ENCODE measurements at places on chromosomes 7 and 10. TPM values are rescaled to one million over a fixed set of nuclear protein-coding genes. Genes with fewer than 3 reads are reported as not detected.

SSMEM1 gene
- 2.0 TPM for total RNA-seq

- no peak overlapping the region for H3K27ac ChIP-seq
- H3K27me3 ChIP-seq: no peaks in the 10 kb centered on the region
- no peak for DNase-seq
- H3K36me3 ChIP-seq: no peaks in the 10 kb centered on the region
- no peaks in the 10 kb centered on the region for H3K4me1 ChIP-seq
Observed at GRCh38 chr10:75358835-75359421, 42.6 kb downstream of the ZNF503 start.

GAD2 gene
- total RNA-seq: not detected

GRCh38 chr7:149753375-149754233, 19.8 kb downstream of the ZNF467 start:
- H3K4me3 ChIP-seq: no peak overlapping the region
- H3K4me1 ChIP-seq: no peaks in the 10 kb centered on the region
- H3K36me3 ChIP-seq: no peaks in the 10 kb centered on the region
- no peak overlapping the region for H3K27ac ChIP-seq

DNA sequence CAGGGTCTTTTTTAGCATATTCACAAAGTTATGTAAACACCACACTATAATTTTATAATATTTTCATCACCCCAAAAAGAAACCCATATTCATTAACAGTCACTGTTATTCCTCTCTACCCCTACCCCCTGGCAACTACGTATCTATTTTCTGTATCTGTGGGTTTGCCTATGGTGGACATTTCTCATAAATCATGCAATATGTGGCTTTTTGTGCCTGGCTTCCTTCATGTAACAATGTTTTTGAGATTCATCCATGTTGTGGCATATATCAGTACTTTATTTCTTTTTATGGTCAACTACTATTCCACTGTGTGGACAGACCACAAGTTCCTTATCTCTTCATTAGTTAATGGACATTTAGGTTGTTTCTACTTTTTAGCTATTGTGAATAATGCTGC, 59.1 kb upstream of the PAPSS2 start:
- H3K36me3 ChIP-seq: no peaks in the 10 kb centered on the region
- H3K4me1 ChIP-seq: no peaks in the 10 kb centered on the region
- H3K4me3 ChIP-seq: no peak overlapping the region
- no peaks in the 10 kb centered on the region for H3K27me3 ChIP-seq

- no peaks in the 10 kb centered on the region for H3K27me3 ChIP-seq
- no peaks in the 10 kb centered on the region for H3K36me3 ChIP-seq
- H3K4me1 ChIP-seq: no peaks in the 10 kb centered on the region
- no peak overlapping the region for H3K27ac ChIP-seq
- H3K4me3 ChIP-seq: no peak overlapping the region
Observed at GRCh38 chr10:119296703-119297102, 89.3 kb downstream of the GRK5 start.

- H3K4me3 ChIP-seq: no peak overlapping the region
- no peaks in the 10 kb centered on the region for H3K27me3 ChIP-seq
- H3K36me3 ChIP-seq: no peaks in the 10 kb centered on the region
- no peak overlapping the region for H3K27ac ChIP-seq
- no peak for DNase-seq
- no peaks in the 10 kb centered on the region for H3K4me1 ChIP-seq
Observed at GRCh38 chr7:108875139-108875538, 305.5 kb downstream of the DNAJB9 start.

CTAGE8 gene
- 1.5 TPM for total RNA-seq

DNA sequence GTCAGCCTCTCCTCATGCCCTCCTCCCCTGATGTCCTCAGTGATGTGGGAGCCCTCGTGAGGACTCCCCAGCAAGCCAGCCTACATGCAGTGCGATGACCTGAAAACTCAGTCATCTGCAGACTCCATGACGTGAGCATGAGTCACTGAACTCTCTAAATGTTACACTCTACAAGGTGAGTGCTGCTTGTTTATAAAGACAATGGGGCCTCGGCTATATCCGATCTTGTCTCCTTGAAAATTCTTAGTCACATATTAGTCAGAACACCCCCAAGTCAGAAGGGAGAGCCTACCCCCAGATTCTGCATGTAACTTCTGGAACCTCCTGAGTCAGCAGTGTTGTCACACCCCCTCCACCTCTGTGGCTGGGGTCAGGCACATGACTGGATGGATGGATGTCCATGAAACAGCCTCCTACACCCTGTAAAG, 673.8 kb downstream of the INHBA start:
- H3K4me3 ChIP-seq: no peak overlapping the region
- H3K36me3 ChIP-seq: no peaks in the 10 kb centered on the region
- DNase-seq: no peak
- no peaks in the 10 kb centered on the region for H3K4me1 ChIP-seq
- H3K27ac ChIP-seq: no peak overlapping the region
- no peaks in the 10 kb centered on the region for H3K27me3 ChIP-seq

GRCh38 chr10:132247943-132248342, 59.8 kb downstream of the STK32C start:
- DNase-seq: no peak
- no peaks in the 10 kb centered on the region for H3K36me3 ChIP-seq
- H3K27me3 ChIP-seq: no peaks in the 10 kb centered on the region
- no peak overlapping the region for H3K4me3 ChIP-seq
- no peaks in the 10 kb centered on the region for H3K4me1 ChIP-seq

GRCh38 chr7:127587663-127588018, 570 bp upstream of the ARF5 start:
- peak overlapping the region; percentile 99 for H3K4me3 ChIP-seq
- no peak for DNase-seq
- H3K27ac ChIP-seq: peak overlapping the region; percentile 91
- H3K4me1 ChIP-seq: peaks cover 18% of the 10 kb centered on the region

A1CF gene
- not detected for total RNA-seq

DNA sequence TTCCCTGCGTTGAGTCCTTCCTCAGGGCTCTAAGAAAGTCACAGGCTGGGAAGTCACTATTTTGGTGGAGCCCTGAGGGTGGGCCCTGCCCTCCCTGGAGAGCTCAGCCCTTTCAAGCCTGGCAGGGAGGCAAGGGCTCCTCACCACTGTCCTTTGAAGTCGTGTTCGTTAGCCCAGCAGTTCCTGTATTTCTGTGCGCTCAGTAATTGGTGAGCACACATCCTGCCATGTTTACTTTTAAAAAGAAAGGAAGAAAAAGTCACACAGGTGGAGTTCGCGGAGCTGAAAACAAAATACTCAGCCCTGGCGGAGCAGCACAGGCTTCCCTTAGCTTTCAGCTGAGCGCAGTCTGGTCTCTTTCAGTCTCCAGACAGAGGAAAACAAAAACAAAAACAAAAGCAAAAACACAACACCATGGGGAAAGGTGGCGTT, 37.1 kb downstream of the PRKCQ start:
- no peak for DNase-seq
- no peaks in the 10 kb centered on the region for H3K4me1 ChIP-seq
- H3K27me3 ChIP-seq: no peaks in the 10 kb centered on the region
- no peaks in the 10 kb centered on the region for H3K36me3 ChIP-seq
- no peak overlapping the region for H3K27ac ChIP-seq

SUN3 gene
- 4.5 TPM for total RNA-seq

Measured in prostate gland (tissue), 2 donors.